ENCODE measurements at places on chromosomes 13 and 19.

DNA sequence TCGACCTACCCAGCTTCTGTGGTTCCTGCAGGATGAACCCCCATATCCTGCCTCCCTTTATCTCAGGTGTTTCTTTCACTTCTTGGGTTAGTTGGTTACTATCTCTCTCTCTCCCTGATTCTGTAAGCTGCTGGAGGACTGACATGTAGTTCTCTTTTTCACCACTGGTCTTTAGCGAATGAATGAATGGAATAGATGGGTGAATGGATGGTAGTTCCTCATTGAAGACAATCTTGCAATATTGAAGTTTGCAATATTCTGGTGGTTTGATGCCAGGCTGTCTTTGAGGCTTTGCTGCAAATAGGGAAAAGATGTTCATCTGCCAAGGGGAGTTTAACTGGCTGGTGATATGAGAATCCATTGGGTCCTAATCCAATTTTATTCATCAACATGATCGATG is 120.2 kb downstream of the UBL3 start:
- DNase-seq: no peak

DNA sequence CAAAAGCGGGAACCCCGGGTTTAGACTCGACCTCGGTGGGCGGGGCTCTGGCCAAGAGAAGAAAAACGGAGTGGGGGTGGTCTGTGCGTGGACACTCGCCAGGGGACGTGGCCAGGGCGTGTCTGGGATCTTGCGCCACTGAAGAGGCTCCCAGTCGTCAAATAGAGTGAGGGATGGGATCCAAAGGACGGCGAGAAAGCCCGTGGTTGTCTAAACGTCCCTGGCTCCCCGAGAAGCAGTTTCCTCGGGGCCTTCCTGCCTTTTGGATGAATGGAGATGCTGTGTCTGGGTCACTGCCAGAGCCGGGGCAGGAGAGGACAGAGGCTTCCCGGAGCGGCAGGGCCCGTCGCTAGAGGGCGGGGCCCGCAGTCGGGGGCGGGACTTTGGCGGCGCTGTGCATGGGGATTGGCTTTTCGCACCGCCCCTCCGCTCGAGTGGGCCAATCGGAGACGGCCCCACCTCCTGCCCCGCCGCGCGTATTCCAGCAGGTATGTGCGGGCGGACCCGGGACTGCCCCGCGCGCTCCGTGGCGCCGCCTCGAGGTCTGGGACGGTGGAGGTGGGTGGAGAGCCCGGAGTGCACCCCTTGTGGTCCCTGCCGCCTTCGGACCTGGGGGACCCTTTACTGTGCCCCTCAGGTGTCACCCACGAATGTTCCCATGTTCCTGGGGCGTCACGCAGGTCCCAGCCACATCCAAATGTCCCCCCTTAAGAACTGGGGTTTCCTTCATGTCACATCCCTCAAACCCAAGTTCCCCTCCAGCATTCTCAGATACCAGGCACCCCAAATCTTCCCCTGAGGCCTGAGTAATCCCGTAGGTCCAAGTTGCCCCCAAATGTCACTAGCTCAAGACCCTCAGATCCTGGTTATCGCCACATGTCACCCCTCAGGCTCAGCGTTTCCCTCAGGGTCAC is 38.3 kb downstream of the ZSWIM4 start:
- DNase-seq: peak; percentile 89

DNA sequence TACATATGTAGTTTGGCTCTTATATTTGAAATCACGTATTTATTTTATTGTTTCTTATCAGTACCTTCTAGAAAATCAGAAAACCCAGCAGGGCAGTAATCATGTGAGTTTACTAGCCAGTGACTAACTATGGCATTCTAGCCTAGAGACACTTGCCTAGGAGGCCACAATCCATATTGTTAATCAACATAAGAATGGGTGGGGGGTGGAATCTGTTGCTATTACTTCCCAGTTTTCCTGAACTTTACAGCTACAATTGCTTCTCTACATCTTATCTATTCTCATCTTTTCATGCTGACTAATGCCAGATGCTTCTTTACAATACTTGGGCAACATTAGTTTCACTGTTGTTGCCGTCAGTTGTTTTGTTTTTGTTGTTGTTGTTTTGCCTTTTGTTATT is 18.7 kb upstream of the ATXN8OS start:
- DNase-seq: no peak

GRCh38 chr19:5880604-5881078 is 10.3 kb upstream of the FUT5 start:
- no peak for DNase-seq

- no peak for DNase-seq
These were observed 104.7 kb downstream of the GGACT start for GRCh38 chr13:100483841-100484381.

DNA sequence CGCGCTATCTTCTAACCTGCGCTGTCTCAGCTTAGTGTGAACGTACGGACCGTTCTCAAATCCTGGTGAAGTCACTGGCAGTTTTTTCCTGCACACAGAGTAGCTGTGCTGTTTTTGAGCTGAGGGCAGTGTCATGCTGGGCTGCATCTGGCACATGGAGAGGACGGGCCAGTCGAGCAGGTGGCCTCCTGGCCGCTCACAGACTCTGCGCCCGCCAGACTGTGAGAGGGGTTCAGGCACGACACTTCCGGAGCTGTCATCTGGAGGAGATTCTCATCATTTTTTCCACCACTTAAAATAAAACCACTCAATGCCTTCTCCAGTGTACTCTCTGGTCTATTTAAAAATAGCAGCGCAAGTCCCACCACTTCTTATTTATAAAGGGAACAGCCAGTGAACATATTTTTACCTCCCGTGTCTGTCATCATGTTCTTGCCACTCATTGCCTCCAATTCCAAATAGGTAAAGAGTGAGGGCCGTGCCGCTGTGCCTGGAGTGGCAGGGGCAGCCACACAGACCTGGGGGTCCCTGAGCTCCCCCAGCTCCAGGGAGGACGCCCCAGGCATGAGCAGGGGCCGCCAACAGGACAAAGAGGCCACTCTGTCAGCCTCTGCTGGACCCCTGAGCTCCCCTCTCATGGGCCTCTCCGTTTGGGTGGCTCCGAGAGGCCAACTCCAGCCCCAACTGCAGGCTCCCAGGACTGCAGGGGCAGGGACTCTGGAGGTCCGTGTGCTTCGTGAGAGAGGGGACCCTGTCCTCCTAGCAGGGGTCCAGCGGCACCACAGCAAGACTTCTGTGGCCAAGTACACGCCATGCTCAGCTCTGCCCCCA is 36.9 kb upstream of the GRTP1 start:
- no peak for DNase-seq

DNA sequence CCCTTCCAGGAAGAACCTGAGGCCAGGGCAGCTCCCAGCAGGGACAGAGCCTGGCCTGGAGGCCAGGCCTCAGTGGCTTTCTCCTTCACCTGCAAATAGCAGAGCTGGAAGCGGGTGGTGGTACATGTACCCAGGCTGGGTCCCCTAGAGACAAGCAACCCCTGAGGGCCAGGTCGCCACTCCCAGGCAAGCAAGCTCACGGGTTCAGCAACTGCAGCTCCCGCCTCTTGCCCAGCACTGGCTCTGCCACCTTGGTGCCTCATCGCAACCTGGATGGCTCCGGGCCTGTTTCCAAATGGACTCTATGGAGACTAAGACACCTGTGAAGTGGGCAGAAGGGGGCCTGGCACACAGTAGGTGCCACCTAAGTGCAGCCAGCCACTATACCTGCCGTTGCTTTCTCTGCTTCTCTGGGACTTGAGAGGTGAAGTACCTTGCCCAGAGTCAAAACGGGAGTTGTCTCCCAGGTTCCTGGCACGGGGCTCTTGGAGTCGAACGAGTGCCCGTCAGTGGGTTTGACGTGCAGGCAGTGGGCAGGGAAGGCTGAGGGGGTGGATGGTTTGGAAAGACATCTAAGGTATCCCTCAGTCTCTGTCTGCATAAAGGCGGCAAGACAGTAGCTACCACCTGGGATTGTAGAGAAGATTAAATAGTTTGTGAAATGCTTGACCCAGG is 2.4 kb upstream of the PLPP2 start:
- no peak for DNase-seq

DNA sequence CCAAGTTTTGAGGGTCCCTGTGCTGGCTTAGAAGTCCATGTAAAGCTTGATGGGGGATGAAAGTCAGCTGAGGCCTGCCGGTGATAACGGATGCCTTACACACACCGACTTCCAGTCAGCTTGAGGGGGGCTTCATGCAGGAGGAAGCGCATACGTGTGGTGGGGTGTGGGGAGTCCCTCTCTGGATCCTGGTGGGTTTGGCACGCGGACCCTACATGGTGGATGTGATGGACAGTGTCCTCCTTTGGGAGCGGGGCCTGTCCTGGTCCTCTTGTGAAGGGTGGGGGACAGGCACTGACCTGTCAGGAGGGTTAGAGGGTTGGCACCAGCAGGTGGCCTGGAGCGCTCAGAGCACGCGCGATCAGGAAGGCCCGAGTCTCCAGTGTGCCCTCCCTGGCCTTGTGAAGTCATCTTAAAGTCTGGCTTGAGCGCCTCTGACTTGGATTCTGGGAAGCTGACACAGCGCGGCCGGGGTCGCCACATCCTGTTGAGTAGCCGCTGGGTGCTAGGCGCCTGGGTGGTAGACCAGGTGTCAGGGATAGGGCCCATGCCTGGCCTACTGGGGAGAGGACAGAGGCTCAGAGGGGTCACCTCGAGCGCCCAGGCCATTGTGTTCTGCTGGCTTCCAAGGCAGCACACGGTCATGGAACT is 2.9 kb downstream of the DAZAP1 start:
- DNase-seq: no peak

DNA sequence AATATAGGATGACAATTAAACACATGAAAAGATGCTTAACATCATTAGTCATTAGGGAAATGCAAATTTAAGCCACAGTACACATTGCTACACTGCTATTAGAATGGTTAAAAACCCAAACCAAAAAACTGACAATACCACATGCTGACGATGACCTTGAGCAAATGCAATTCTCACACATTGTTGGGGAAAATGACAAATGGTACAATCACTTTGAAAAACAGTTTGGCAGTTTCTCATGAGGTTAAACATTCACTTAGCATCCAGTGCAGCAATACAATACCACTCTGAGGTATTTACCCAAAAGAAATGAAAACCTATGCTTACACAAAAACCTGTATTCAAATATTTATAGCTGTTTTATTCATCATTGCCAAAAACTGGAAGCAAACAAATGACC is 11.3 kb downstream of the FLT3 start:
- DNase-seq: no peak

- DNase-seq: peak; percentile 1
These were observed 169.3 kb downstream of the COL4A1 start for GRCh38 chr13:110137680-110138009.
